ENCODE measurements at places on chromosomes 16 and 17.

- DNase-seq = no peak
Observed at GRCh38 chr16:67190041-67190440, at the start of gene EXOC3L1. TSS of gene EXOC3L1 (minus strand) at chr16:67190136. CDS start at chr16:67189676, 460 bp downstream.

GRCh38 chr16:879461-879861, 78.9 kb upstream of the GNG13 start:
- no peak for DNase-seq

GRCh38 chr17:54749157-54749556, 151.5 kb upstream of the TOM1L1 start:
- DNase-seq = peak; percentile 21

- DNase-seq = no peak
Observed at GRCh38 chr17:74776990-74777389, 845 bp upstream of the NAT9 start.

GRCh38 chr17:42937712-42938596, 26.3 kb downstream of the AARSD1 start:
- DNase-seq = peak; percentile 78

- DNase-seq = no peak
Observed at GRCh38 chr16:89121691-89122321, 28.2 kb downstream of the ACSF3 start.
